ENCODE measurements at places on chromosomes 4 and X.

DNA sequence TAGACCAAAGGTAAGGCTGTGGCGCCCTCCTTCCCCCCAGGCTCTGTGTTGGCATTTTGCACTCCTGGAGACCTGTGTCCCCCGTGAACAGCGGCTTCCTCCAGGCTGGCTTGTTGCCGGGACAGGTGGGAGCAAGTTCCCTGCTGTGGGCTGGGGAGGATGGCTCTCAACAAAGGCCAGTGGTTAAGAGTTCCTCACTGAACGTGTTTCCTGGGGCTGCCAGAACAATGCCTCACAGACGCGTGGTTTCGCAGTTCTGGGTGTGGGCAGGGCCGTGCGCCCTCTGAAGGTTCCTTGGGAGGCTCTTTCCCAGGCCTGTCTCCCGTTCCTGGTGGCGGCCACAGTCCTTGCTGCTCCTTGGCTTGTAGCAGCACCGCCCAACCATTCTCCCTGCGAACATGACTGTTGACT is 33.4 kb downstream of the NELFA start:
- no peak for DNase-seq

GRCh38 chr4:123659730-123660129 is 263.1 kb downstream of the SPRY1 start:
- DNase-seq = no peak

- no peak for DNase-seq
These were observed 142.2 kb downstream of the SOWAHB start for GRCh38 chr4:76755756-76756155.

- no peak for DNase-seq
These were observed 110.6 kb downstream of the PHKA2 start for GRCh38 chrX:18873189-18873791.

DNA sequence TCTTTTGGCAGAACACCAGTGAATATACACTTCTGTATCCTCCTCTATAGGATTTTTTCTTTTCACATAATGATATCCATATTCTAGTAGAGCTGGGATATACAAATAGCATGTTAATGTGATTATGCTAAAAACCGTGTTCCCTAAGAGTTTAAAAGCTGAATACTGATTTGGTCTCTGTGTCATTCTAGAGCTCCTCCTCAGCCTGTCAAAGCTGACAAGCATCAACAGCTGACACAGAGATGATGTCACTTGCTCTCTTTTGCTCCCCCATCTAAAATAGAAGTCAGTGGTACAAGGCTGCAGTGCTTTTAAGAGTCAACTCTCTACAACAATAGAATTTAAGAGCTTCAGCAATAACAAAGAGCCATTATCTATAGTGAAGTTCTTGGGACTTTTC is 17.1 kb upstream of the HERC3 start:
- DNase-seq = no peak

GRCh38 chr4:87220094-87220822 is at the start of gene KLHL8:
TSS of gene KLHL8 (minus strand) at chr4:87220618. CDS start at chr4:87195539, 25,079 bp downstream.
- DNase-seq = peak; percentile 67

- DNase-seq = no peak
These were observed 100.8 kb upstream of the EOLA2 start for GRCh38 chrX:150038986-150039599.

DNA sequence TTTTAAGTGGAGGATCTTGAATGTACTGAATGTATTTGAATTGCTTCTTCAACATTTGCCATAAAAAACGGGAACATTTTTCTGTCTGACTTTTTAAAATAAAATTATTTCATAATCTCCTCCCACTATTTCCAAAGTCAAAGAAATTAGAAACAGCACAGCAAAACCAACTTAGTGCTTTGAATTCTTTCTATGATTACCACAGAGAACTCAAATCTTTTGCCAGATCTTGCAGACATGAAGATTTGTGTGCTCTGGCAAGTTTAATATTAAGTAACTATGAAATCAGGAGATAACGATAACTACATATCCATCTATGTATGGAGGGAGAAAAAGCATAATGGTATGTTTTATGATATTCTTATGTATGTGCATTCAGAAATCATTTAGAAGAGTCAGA is 982.2 kb downstream of the PCDH7 start:
- DNase-seq = no peak

GRCh38 chrX:140141444-140142029 is 176.2 kb upstream of the CXorf66 start:
- DNase-seq = peak; percentile 12

GRCh38 chr4:112343330-112344080 is 46.3 kb downstream of the ALPK1 start:
- DNase-seq = no peak

GRCh38 chrX:133346026-133346425 is 69.3 kb downstream of the GPC4 start:
- DNase-seq = no peak

GRCh38 chr4:105708181-105709080 is at the start of the genes GSTCD and INTS12:
TSS of gene GSTCD (plus strand) at chr4:105708784. CDS start at chr4:105717614, 8,830 bp downstream.
TSS of gene INTS12 (minus strand) at chr4:105708689. CDS start at chr4:105700005, 8,684 bp downstream.
- peak; percentile 83 for DNase-seq

DNA sequence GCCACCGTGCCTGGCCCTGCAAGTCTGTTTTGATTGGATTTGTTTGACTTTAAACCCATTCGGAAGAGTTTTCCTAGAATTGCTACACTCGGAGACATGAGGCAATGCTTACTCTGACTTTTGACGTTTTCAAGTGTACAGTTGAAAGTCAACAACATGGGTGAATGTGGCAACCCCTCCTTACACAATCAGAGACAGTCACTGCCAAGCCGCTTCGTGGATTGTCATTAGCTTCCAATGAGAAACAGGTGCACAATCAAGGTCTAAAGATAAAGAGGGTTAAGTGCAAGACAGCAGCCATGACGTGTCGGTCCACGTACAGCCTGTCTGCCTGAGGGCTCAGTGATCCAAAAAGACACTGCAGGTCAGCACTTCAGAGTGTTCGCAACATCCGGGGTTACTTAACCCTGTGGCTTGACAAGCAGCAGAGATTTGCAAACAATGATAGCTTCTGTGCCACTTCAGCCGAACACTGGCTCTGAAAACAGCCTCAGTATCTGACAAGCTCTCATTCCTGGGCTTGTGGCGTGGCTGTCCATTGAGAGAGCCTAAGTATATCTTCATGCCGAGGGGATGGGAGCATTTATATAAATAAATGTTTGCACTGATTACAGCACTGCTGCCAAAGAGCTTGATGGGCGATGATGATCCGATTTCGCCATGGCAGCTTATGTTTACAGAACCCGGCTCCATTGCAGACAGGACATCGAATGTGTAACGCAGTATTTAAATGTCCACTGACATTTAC is 180.0 kb downstream of the DHRSX start:
- DNase-seq = no peak
